Activated CD4-positive, alpha-beta T cell treated with anti-CD3 and anti-CD28 coated beads for 24 hours (primary cell): ENCODE measurements at places on chromosomes 1 and 21.

DNA sequence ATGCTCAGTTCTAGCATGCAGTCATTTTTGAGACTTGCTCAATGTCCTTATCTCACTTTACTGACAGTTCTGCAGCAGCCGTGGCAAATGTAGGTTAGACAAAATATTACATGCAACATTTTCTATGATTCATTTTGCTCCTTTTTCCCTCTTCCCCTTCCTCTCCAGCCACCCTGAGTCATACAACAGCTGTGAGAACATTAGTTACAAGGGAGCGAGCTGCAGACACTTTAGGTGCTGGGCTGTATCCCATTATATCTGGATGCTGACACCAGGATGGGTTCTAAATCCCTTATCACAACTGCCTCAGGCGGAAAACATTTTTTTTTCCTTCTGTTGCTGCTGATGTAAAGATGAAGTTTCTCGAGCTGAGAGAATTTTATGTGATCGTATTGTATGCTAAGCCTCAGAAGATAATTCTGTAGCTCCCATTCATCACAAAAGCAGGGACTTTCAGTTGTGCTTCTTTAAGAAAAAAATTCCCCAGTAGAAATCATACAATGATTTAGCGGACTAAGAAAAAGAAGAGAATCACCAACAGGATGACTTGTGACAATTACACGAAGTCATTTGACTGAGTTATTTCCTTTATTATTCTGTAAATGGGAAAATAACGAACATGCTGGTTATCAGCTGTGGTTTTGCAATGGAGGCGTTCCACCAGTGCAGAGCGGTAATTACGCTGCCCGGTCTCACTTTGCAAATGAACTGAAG lies 345.0 kb downstream of the DISC1 start:
- no peak for DNase-seq

DNA sequence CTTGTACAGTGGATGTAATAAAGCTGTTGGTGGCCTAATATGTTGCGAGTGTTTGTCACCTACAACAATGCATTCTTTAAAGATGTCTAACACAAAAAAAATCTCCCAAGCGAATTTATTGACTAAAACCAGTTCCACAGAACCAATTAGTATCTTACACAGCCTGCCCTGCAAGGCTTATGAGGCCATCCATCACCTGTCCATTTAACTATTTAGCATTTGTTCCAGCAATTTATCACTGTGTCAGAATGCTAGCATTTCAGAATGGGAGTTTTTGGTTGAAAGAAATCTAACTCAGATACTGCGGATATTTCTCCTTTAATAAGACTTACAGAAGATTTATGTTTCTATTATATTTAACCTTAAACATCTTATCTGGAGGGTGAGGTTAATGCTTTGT lies 831.1 kb upstream of the PRMT6 start:
- no peak for DNase-seq

DNA sequence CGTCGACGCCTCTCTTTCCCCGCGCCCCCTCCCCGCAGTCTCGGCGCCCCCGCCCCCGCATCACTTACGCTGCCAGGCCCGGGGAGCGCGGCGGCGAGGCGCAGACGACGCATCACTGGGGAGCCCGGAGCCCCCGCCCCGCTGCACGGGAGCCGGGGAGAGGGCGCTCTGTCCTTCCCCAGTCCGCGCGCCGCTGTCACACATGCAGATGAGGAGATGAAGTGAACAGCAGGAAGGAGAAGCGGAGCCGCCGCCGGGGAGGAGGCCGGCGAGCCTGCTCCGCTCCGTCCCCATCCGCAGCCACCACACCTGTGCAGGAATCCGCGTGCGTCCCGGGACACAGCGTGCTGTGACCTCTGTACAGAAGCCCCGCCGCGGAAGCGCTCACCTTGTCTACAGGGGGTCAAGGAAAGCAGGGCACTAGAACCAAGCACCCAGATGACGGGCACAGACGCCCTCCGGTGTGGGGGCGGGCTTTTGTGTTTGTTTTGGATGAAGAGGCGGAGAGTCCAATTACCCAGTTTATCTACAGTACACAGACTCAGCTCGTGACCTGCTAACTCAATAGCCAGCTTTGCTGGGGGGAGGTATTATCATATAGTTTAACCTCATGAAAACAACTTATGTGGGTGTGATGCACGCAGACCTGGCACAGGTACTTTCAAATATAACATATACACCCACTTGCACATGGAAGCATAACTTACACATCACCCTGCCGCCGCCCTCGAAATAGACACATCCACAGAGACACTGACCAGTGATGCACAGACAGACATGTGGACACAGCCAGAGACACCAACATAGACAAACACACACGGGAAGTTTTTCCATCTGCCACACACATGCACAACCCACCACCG lies 12.4 kb downstream of the KLHDC8A start:
- no peak for DNase-seq

DNA sequence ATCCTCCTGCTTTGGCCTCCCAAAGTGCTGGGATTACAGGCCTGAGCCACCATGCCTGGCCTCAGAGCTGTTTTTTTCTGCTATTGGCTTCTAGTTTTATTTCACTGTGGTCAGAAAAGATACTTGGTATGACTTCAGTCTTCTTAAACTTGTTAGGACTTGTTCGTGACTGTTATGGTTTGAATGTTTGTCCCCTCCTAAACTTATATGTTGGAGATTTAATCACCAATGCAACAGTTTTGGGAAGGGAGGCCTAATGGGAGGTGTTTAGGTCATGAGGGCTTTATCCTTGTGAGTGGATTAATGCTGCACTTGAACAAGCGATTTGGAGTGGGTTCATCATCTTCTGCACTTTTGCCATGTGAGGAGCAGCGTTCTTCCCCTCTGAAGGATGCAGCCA lies 24.5 kb upstream of the SOD1 start:
- DNase-seq: no peak

- DNase-seq: no peak
Measured at GRCh38 chr1:208254376-208254775, 10.2 kb upstream of the PLXNA2 start.

DNA sequence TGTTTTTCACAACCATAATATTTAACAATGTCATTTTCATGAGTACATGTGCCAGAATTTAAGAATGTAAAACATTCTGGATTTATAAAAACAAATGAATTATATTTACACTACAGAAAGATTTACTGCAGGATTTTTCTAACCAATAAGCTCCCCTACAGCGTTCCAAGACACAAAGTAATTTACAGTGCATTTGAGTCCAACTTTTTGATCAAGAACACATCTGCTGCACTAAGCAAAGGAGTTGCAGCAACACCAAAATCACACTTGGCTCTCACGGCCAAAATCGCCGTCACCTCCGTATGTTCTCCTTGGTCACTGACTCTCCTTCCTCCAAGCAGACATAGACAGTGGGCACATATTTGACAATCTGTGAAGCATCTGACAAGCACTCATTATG lies 7.7 kb downstream of the VPS26C start:
- no peak for DNase-seq

DNA sequence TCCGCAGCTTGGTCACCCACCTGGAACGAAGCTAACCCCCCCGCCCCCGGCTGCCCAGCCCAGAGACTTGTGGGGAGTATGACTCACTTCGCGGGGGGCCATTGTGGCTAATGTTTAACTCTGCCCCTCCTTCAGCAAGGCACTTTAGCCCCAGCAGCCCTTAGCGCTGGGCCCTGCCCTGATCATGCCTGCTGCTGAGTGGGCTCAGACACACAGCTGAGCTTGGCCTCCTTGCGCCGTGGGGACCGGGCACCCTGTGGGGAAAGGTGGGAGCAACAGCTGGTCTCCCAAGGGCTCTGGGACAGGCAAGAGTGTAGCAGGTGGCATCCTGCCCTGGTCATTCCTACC lies 6.3 kb upstream of the LAD1 start:
- DNase-seq: no peak

DNA sequence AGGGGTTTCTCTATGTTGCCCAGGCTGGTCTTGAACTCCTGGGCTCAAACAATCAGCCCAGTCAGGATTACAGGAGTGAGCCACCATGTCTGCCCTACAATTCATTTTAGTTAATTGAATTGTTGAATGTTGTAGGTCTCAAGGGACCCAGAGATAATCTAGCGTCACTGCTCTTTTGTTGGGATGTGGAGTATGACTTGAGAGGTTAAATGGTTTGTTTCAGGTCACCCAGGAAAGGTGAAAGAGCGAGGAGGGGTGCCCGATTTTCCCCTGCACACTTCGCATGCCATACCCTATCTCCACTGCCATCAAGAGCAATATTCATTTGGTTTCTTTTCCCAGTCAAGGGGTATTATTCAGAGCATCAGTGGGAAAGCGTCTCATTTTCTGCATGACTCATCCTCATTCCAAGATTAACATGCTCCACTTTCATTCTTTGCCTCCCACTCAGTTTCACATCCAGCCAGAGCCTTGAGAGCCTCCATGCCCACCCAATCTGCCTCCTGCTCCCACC lies 13.1 kb upstream of the SLC30A1 start:
- DNase-seq: no peak

- no peak for DNase-seq
Measured at GRCh38 chr1:222275729-222276465, 272.0 kb downstream of the HHIPL2 start.

- no peak for DNase-seq
Measured at GRCh38 chr1:185566995-185567394, 167.2 kb upstream of the HMCN1 start.

DNA sequence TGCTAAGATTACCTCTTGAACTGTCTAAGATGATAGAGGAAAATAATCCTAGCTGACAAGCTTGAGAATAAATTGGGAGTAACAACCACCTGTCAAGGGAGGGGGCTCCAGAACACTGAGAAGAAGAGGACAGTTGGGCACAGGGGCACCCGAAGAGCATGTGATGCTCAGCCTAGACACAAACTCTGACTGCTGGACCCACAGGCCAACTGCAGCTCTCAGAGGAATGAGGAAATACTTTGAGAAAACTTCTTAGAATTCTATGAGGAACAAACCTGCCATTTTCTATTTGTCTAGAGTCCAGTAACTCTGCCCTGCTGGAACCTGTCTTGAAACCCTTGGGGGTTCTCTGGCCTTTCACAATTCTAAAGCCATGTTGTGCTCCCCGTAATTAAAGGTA lies 124.1 kb upstream of the KCNK2 start:
- DNase-seq: no peak

DNA sequence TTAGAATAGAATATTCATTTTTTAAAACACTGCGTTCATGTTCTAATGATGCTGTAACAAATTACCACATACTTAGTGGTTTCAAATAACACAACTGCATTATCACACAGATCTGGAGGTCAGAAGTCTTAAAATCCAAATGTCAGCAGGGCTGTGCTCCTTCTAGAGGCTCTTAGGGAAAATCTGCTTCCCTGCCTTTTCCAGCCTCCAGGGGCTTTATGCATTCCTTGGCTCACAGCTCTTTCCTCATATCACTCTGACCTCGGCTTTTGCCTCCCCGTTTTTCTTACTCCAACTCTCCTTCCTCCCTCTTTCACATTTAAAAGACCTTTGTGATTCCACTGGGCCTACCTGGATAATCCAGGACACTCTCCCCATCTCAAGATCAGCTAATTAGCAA lies 18.6 kb upstream of the FMN2 start:
- DNase-seq: no peak

DNA sequence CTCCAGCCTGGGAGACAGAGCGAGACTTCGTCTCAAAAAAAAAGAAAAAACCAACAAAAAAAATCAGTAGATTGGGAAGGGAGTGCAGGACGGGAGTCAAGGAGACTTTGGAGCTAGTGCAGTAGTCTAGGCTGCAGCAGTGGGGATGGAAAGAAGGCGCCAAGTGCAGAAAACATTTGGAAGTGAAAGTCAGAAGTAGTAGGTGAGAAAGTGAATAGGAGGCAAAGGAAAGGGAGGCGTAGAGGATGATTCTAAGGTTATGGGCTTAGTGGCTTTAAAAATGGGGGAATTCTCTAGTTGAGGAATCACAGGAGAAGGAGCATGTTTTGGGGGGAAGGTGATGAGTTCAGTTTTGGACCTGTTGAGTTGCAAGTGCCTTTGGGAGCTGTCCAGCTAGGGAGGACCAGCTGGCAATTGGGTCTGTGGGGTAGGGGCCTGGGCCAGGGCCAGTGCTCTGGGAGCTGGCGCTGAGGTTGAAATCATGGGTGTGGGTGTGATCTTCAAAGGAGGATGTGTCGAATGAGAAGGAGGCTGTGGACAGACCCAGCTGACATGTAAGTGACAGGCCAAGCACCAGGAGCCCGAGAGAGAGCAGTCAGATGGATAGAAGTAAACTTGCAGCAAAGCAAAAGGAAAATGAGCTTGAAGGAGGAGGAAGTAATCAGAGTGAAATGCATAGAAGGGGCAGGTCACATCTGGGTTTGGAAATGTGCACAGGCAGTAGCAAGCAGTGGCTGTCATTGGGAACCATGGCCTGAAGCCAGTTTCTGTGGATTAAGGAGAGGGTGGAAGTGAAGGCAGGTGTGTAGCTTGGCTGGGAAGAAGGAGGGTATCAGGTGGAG lies 15.8 kb downstream of the TMCC2 start:
- no peak for DNase-seq

GRCh38 chr1:29485096-29485925 lies 249.0 kb downstream of the PTPRU start:
- no peak for DNase-seq

- DNase-seq: no peak
Measured at GRCh38 chr1:15410223-15410883, 665 bp downstream of the EFHD2 start.

DNA sequence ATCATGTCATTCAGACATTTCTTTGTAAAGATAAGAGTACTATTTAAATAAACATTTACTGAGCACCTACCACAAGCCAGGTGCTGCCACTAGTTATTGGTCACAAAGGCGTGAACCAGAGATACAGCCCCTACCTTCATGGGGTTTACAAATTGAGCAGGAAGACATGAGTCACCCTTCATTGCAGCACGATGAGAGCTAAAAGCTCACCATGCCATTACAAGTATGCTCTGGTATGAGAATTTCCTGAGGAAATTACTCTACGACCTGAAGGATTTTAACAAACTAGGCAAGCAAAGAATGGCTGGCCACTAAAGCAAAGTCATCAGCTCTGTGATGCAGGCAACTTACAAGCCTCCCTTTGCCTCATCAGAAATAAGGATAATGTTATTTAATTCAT lies 346.8 kb downstream of the BRINP2 start:
- no peak for DNase-seq

DNA sequence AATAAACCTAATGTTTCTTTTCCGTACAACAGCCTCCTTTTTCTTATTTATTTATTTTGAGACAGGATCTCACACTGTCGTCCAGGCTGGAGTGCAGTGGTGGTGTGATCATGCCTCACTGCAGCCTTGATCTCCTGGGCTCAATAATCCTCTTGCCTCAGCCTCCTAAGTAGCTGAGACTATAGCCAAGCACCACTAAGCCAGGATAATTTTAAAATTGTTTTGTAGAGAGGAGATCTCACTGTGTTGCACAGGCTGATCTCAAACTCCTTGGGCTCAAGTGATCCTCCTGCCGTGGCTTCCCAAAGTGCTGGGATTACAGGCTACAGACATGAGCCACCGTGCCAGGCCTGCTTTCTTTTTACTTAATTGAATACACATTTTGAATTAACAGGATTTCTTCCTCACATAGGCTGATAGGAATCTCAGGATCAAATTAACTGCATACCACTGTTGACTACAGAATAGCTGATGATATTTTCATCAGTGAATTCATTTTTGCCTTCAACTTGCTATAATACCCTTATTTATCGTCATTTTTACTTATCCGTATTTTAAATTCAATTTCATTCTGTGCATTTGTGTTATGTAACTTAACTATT lies 2010.5 kb downstream of the NCAM2 start:
- no peak for DNase-seq
